ENCODE measurements at places on chromosomes 3 and 15. TPM values are rescaled to one million over a fixed set of nuclear protein-coding genes. Genes with fewer than 3 reads are reported as not detected.

NUP210 gene
- total RNA-seq, result 53.4 TPM

ARGFX gene
- total RNA-seq, result not detected

DNA sequence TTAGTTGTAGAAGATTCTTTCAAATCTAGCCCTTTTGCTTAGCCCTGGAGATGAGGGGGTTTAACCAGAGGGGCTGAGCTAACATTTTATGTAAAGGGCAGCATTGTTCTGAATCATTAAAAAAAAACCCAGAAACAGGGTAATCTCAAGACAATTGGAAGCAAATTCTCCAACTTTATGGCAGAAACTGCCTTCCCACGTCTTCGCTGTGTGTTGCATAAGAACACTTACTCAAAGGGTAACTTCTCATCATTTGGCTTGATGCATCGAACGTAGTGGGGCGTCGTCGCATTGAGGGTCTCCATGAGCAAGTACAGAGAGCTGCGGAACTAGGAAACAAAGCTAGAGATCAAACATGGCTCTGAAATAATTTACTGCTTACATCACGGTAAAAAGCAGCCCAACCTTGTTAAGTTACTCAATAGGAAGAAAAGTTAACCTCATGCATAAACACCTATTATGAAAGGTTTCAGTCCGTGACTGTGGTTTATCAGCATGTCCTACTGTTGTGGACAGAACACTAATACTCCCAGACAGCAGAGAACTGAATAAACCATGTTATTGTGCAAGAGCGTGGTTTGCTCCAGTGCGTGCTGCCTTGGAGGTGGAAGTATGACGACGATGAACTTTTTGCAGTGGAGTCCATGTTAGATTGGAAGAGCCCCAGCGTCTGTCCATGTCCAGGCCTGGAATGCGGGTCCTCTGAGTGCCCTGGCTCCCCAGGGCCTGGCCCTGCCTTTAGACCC, 48.7 kb downstream of the MYO5C start:
- DNase-seq, result no peak

- DNase-seq, result no peak
Observed at GRCh38 chr3:23663246-23663645, 142.5 kb upstream of the UBE2E1 start.

- DNase-seq, result no peak
Observed at GRCh38 chr15:60326824-60327654, 70.7 kb downstream of the ANXA2 start.

DNA sequence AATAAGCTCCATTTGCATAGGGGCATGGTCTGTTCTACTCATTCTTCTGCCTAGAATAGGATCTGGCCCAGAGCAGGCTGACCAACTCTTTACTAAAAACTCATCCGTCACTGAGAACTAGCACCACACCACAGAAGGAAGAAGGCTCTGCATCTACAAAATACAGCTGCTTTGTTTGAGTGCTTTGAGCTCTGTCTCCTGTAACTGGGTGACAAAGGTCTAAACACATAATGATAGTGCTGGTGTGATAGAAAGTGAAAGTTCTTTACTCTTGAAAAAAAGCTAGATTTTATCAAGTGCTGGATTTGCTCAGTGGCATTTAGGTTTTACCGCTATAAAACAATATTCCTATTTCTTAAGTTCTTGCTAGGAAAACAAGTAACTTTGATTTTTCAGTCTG, 140.7 kb downstream of the FHIT start:
- no peak for DNase-seq

GRCh38 chr15:51283026-51283425, 55.4 kb downstream of the CYP19A1 start:
- DNase-seq, result no peak

GRCh38 chr3:185983495-185984141, 45.8 kb upstream of the TRA2B start:
- peak; percentile 90 for DNase-seq

GATA2 gene
- total RNA-seq, result 0.40 TPM

DNA sequence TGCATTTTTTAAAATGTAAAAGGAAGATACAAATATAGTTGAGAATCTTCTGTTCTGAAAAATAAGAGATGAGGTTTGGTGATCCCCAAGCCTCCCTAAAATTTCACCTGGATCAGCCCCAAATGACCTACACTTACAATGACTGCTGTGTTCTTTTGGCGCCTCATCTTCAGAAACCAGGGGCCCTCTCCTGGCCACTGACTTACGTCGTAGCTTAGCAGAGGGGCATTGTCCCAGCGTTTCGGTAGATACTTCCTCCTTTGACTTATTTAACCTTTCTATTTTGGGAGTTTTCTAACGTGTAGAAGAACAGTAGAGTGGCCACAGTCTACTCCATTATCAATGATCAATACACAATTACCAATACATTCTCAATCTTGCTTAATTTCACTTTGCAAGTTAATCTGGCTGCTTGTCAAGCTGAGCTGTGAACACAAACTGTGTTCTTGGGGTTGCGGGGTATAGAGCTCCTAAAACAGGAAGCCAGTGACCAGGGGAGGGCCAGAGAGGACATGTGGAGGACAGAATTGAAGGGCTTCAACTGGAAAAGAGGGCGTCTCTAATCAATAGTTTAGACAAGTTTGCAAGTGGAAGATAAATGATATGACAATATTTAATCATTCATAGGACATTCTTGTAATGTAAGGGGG, 419.5 kb downstream of the LPP start:
- DNase-seq, result no peak

DNA sequence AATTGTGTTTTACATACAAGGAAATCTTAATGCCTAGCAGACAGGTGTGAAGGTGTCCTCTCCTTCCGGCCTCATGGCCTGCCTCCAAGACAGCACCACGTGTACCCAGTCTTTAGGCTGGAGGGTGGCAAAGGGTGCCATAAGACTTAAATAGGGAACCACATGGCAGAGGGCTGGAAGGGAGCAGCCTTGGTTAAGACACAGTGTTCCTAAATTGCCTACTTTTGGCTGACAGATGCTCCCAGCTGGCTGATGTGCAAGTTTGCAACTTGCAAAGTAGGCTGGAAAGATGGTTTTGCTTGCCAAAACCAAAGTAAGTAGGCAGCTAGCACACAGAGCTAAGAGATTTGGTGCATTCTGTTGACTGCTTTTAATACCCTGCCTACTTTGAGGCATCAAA, 45.2 kb downstream of the CCNB2 start:
- no peak for DNase-seq

GRCh38 chr3:119571230-119571629, 8.1 kb upstream of the ADPRH start:
- DNase-seq, result no peak

DNA sequence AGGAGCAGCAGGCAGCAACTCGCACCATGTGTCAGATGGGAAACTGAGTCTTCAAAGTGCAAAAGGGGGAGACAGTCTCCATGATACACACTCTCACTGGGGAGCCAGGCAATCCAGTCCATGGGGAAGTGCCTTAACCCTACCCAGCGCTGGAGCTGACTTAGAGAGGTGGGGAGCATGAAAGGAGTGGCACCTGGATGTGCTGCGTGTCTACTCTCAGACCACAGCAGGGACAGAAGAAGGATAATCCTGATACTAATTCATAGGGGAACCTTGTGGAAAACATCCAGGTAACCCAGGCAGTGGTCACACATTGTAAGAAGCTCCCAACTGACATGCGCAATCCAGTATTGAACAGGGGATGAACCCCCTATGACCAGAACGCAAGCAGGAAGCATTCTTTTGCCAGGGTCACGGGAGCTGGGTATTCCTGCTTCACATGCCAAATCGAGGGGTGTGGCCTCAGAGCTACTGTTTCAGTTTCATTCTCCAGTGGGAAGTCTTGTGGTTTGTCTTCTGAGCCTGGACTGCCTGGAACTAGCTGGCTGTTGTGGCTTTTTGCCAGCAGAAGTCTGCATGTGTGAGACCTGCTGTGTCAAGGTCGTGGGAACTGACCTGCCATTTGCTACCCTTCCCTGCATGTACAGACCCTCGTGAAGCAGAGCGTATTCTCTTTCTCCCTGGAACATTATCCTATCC, 367.6 kb upstream of the NDN start:
- no peak for DNase-seq

- DNase-seq, result no peak
Observed at GRCh38 chr15:37105889-37106288, 5.5 kb upstream of the MEIS2 start.

DNA sequence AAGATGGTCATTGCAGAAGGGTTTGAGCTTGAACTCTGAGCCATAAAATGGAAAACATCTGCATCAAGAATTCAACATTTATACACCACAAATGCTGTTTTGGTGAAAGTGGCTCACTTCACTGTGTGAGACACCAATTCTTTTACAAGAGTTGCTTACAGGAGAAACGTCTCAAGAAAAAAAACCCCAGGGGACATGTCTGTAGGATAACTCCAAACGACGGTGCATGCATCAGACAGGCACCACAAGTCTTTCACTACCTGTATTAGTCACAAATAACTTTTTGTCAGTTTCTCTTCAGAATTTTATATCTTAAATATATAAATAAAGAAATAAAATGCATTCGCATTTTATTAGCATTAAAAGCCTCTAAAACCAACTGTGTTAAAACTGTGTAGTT, 164.3 kb downstream of the EFHB start:
- DNase-seq, result no peak

DNA sequence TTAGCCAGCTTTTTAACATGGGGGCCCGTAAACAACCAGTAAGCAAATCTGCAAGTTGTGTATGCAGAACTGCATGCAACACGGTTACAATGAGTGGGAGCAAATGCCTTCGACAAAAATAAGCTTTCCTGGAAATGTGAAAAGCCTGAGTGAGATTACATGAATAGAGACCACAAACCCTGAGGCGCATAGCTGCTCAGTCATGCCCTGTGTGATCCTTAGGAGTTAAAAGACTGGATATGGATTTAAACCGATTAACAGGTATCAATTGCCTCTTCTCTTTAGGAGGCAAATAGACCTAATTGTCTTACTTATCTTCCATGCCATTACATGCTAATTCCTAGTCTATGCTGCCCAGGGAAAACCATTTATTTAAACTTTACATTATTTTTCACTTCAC, 810.3 kb downstream of the ROBO1 start:
- DNase-seq, result no peak

BSN gene
- total RNA-seq, result 3.0 TPM

DNA sequence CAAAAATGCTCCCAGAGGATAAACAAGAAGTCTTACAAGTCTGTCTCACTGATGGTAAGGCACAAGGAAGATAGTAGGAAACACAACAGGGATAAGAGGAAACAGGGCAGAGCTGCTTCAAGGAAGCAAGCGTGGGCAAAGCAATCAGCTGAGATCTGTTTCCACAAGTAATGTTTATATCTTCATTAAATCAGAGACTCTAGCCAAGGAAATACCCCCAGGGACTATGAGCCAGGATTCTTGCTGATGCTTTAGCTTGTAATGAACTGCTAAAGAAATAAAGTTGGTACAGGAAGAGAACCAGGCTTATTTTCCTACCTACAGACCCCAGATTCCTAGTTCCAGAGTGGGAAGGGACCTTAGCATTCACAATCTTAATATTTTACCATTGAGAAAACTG, 112.7 kb upstream of the C3orf80 start:
- no peak for DNase-seq

XCR1 gene
- not detected for total RNA-seq

PCYT1A gene
- 31.8 TPM for total RNA-seq

LDHAL6B gene
- total RNA-seq, result not detected

DNA sequence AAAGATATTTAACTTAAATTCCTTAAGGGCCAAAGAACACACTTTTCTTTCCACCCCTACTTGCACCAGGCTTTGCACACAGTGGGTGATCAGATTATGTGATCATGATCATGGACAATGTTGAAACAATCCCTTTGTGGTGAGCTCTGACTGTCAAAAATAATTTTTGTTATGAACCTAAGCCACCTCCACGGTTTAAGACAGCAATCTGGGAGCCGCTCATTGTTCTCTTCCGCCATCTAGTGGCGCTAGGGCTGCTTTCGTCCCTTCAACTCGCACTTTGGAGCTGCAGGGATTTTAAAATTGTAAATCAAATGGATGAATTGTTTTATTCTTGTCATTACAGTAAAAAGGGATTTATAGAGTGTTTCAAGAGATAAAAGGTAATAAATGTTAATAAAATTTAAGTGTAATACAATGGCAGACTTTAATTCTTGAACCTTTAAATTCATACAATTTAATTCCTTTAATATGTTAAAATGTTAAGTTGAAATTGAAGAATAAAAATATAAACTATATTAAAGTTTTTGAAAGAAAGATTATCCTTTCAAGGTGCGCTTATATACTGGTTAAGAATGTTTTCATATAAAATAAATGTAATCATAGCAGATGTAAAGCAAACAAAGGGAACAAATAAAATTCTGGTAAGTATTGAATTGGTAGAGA, 45.3 kb upstream of the ARL6 start:
- peak; percentile 78 for DNase-seq

GRCh38 chr3:107938143-107938542, 152.7 kb downstream of the CD47 start:
- DNase-seq, result no peak

DNA sequence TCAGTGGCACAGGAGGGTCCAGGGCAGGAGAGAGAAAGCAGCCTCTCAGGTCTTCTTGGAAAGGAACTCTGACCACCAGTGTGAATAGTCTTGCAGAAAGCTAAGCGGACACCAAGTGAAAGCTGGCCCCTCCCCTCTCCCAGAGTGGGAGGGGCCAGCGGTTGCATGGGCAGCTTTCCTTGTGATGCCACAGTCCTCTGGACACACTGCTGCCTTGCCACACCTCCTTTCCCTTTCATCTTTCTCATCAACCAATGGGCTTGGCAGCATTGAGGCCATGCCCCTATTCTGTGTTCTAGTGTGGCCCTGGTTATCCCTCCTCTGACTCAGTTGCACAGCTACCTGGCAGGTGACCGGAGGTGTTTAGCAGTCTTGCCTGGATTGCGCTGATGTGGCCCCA, 49.7 kb upstream of the GOLGA6B start:
- DNase-seq, result no peak

IQCF5 gene
- total RNA-seq, result not detected

DNA sequence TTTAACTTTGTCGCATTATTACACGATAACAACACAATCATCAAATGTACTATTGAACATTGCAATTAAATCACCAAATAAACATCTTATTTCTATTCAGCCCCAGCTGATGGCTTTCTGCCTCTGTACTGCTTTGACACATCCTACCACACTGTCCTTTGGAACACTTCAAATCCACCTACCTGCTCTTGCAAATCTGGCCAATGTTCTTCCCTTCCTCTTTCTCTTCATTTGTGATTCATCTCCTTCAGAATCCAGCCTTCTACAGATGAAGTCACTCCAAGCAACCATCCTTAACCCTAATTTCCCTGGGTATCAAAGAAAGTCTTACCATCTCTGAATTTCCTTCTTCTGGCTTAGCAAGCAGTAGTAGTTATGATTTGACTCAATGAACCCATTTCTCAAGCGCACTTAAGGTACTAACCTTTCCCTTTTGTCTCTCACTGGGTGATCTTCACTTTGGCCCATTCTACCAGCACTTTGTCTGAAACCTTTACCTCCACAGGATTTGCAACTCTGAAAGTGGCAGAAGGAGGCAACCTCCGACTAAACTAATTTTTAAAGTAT, 502.9 kb downstream of the FOXP1 start:
- no peak for DNase-seq

- DNase-seq, result no peak
Observed at GRCh38 chr3:113231827-113232253, 20.5 kb downstream of the BOC start.

DNA sequence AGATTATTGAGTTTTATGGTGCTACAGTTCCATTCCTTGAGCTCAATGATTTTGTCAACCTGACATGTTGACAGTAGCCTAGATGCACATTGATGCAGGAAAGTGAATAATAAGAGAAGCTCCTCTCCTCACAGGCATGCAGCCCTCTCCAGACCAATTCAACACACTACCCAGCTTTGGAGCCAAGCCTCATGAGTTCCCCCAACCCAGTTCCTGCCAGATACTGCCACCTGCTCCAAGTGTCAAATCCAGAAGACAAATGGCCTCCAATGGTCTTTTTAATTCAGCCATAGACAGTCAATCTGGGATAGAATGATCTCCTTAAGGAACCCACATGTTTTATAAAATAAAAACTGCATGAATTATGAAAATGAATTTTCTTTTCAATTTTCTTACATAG, 83.7 kb upstream of the ARHGEF3 start:
- no peak for DNase-seq

Measured in H1 (cell line).